ENCODE measurements at places on chromosomes 1 and 21.
A peak's percentile ranks its signal among the peaks of the same experiment; 100 is the strongest.

DNA sequence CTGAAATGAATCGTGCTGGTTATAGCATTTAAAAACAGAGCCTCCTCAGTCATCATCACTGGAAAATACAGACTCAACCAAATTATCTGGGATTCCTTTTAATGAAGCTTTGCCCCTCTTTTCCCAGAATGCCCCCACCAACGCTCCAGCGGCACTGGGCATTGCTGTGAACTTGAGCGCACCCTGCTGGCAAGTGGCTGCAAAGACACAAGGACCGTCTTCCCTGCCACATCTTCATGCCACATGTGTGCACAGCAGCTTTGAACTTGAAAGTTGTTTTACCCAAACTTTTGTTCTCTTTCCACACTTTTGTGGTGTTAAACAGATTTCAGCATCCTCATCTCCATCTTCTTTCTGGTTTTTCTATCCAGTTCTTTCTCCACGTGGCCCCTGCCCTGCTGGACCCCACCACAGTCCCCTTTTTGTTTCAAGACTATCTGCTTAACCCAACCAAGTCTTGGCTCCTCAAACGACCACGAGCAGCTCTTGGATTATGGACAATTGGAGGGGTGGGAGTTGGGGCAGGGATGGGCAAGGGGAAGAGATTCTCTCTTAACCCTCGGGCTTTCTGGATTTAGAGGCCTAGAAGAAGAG, 12.8 kb upstream of the LMX1A start:
- DNase-seq: peak; percentile 43

GRCh38 chr1:234218078-234218477, 155.2 kb upstream of the COA6 start:
- no peak for DNase-seq

- DNase-seq: no peak
Observed at GRCh38 chr1:44348061-44348485, 7.0 kb downstream of the ERI3 start.

- no peak for DNase-seq
Observed at GRCh38 chr1:26034504-26035202, 11.3 kb downstream of the SLC30A2 start.

DNA sequence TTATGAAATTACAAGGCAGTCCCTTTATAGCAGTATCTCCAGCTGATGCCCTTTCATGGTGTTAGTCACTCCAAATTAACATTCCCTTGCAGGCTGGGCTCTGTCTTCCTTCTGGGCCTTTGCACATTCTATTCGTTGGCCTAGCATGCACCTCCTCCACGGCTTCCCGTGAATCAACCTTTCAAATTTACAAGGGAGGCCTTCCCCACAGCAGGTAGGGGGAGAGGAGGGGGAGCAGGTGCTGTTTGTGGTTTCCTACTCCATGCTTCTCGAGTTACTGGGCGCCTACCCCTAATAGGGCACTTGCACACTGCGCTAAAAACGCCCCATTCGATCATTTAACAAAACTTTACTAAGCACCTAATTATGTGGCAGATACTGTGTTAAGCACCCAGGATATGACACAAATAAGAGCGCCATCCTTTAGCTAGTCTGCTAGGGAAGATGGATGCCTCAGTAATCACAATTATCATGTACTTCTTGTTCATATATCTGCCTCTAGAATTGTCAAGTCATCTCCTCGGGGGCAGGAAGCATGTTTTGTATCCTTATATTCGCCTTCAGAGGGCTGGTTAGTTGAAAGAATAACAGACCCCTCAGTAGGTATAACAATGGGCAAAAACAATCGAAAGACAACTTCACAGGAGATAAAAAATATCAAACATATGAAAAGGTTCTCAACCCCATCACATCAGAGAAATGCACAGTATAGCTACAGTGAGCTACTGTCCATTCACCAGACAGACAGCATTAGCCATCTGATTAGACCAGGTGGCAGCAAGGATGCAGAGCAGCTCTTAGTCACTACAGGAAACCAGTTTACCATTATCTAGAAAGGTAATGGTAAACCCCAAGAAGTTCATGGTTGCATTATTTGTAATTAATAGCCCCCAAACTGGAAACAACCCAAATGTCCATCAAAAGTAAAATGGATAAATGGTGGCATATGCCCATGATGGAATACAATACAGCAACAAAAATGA, 1.7 kb upstream of the ADAR start:
- peak; percentile 39 for DNase-seq

- DNase-seq: no peak
Observed at GRCh38 chr1:183262628-183263200, 76.7 kb downstream of the LAMC2 start.

DNA sequence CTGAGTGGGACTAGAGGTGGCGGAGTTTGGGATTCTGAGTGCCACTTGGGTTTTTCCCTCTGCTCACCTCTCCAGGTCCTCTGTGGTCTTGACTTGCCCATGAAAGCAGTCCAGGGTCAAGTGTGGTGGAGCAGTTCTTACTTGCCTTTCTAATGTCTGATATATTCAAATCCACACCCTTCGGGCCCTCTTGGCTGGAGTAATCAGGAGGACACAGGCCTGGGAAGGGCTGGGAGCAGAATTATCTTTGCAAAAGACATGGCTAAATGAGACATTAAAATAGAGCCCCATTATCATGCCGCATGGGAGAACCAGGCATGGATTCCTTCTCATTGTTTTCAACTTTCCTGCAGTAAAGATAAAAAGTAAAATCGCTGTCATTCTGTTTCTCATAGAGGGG, 74.0 kb downstream of the NFASC start:
- DNase-seq: no peak

DNA sequence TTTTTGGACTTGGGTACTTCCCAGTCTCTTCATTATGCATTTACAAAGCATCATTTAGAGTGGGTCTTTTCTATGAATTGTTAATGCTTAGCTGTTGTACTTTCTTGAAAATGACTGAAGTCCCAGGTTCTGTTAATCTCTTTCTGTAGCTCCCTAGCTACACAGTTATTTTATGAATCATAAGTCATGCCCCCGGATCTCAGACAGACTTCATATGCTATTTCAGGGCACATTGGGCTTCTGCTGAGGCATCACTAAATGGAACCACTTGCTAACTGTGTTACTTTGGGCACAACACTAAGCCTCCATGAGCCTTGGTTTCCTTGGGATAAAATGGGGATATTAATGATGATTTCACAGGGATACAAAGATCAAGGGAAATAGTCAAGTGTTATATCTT, 55.5 kb upstream of the RBM15 start:
- no peak for DNase-seq

DNA sequence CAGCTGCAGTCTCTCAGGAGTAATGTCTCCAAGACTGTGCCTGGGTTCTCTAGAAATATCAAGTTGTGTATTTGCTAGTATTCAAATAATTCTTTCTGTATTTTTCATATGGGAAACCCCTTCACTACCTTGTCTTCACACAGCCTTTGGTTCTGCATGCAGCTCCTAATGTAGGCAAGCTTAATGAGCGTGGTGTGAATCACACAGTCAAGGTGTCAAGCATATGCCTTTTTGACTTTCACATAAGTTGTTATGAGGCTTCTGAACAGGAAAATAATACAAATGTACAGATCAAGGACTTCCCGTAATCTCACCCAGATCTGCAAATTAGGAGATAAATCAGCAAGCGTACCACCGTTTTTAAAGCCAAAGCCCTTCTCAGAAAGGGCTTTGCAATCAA, at the start of gene FCRL3:
Gene FCRL3 (minus strand): TSS at position 38 of the 400 bp plus-strand sequence. CDS start 280 bp downstream, outside the sequence.
- DNase-seq: no peak

GRCh38 chr21:42361286-42361685, 5.0 kb downstream of the TFF1 start:
- no peak for DNase-seq

DNA sequence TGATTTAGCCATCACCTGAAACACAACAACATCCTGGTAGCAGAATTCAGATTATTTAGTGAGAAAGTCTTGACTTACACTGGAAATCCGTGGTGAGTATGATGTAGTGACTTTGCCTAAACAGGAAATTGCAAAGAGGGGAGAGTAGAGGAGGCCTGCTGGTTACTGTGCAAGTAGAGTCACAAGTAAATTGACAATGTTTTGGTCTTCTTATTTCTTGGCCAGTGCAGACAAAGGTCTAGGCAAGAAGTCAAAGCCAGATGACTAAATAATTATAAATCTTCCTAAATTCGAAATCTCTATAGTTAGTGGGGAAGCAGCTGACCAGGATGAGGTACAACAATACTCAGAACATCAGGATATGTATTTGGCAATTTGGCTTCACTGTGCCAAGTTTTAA, 159.5 kb upstream of the KCTD3 start:
- no peak for DNase-seq

DNA sequence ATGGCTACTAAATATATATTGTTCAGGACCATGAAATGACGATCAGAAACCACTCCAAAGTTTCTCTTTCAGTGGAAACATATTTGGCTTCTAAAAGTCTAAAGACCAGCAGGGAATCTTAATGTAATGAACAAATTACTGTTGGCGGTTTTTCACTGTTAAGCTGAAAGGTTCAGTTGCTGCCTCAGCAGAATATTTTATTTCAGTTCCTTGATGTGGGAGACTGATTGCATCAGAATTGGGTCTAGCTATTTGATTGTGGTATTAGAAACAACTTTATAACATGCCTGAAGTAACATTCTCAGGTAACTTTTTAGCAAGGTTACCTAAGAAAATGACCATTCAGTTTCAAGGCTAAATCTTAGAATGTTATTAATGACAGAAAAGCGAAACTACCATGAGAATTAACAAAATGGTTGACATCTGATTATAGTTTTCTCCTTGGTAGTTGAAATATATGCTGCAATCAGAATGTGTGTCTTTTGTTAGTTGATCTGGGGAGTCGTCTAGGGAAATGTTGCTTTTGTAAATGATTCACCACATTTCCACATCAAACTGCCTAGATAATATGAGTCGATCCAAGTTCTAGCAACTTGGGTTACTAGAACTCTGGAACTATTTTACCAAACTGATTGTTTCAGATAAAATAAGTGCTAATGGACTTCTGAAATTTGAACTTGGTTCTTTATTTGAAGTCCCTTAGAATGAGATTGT, 200.4 kb downstream of the HMCN1 start:
- no peak for DNase-seq

DNA sequence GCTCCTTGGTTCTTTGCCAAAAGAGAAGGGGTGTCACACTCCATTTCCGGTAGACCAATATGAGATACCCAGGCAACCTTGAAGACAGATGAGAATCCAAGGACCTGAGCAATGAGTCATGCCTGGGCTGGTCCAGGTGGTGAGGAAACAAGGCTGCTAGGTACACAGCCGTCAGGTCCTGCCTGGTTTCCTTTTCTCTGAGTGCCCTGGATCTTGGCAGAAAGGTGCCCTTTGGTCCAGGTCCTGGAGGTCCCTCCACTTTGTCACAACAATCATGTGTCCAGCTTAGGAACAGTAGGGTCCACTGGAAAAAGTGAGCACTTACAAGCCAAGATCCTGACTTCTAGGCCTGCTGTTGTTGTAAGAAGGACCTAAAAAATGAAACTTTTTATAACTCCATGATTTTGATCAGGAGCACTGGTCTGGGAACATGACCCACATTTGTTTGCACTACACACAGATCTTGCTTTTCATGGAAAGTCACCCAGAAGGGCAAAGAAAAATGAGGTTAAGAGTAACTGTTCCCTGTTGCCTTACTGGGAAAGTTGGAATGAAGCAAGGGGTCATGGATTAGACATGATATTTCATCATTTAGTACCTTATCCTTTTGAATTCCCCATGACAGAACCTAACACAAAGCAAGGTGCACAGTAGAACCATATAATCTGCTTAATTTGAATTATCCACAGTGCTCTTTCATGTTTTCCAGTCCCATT, 94.7 kb downstream of the PAPPA2 start:
- no peak for DNase-seq
